Umbilical cord (tissue), 2 donors: ENCODE measurements at places on chromosomes 16 and 17.

- no peak for DNase-seq
Observed at GRCh38 chr16:85104147-85104546, 8.1 kb downstream of the CIBAR2 start.

- no peak for DNase-seq
Observed at GRCh38 chr16:53904533-53904932, 200.6 kb downstream of the FTO start.

DNA sequence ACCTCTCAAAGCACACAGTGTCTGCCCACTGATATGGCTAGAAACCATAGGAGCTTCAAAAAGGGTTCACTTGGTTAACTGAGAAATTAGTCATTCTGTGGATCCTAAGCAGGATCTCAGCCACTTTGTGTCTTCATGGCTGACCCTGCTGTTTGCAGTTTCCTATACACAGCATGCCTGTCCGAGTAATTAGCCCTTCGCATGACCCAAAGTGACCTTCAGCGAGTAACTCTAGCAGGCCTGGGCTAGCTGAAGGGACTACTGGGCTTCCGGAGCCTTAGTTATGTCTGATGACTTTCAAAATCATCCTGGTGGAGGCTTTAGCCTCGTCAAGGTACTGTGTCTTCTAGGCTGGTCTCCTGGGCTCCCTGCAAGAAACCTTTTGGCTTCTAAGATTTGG lies 28.9 kb upstream of the FBXW10B start:
- no peak for DNase-seq

DNA sequence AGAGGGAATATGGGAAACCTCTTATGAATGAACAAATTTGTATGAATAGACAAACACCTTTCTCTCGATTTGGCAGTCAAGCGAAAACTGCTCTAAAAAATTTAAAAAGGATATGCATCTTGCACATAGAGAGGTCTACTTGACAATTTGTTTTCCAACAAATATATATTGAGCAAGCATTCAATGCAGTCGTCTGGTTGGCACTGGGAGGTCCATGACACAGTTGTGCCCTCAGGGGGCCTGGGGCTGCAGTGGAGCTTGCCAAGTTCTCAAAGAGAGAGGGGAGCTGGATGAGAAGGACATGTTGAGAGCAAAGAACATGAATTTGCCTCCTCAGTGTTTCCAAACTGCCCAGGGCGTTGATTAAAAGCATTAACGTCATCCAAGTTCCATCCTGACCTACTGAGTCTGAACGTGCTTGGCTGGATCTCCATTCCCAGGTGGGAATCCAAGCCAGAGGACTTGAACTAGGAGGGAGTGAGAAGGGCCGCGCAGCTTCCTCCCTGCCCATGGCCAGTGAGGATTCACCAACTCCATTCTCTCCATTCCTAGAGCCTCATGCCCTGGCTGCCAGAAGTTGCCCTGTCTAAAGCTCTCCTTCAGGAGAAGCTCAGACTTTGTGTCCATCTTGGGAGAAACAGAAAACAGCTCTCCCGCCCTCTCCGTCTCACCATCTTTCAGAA lies 24.5 kb downstream of the TBX2 start:
- DNase-seq, result no peak
